ENCODE measurements at places on chromosomes 2 and 18. TPM values are rescaled to one million over a fixed set of nuclear protein-coding genes. Genes with fewer than 3 reads are reported as not detected.
A peak's percentile ranks its signal among the peaks of the same experiment; 100 is the strongest.

- H3K4me1 ChIP-seq, result no peaks in the 10 kb centered on the region
- no peak overlapping the region for H3K4me3 ChIP-seq
- no peak for DNase-seq
- H3K36me3 ChIP-seq, result no peaks in the 10 kb centered on the region
- H3K27me3 ChIP-seq, result no peaks in the 10 kb centered on the region
- no peak overlapping the region for H3K27ac ChIP-seq
These were observed 91.5 kb downstream of the CCBE1 start for GRCh38 chr18:59605633-59606192.

CENPA gene
- total RNA-seq, result 0.49 TPM

DNA sequence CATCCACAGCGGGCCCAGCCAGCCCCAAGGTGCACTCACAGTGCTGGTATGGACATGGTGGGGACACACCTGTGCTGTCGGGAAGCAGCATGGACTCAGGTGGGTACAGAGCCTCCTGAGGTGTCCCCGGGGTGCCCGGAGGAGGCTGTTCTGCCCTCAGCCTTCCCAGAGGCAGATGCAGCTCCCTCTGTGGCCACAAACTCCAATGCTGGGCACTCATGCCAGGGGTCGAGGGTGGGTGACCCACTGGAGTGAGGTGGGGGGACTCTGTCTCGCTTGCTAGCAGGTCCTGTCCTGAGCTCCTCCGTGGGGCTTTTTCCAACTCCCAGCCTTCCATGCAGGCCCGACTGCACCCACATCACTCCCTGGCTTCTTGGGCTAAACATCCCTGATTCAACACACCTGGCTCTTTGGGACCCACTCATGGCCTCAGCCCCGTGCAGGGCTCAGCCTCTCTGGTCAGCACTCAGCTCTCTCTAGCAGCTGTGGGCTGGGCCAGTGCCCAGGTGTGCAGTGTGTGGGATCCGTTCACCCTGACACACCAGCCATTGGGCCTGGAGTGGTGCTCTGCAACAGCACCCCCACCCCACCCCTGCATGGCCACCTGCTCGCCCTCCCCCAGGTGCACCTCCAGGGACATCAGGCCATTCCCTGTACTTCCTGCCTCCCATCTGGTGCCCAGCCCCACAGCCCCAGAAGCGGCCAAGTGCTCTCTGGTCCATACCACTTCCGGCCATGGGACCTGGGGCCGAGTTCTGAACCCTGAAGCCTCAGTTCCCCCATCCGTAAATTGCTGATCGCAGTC is 16.0 kb downstream of the RAMP1 start:
- H3K36me3 ChIP-seq, result no peaks in the 10 kb centered on the region
- no peaks in the 10 kb centered on the region for H3K27me3 ChIP-seq
- no peak for DNase-seq
- no peak overlapping the region for H3K27ac ChIP-seq
- H3K4me3 ChIP-seq, result no peak overlapping the region
- H3K4me1 ChIP-seq, result peaks cover 4% of the 10 kb centered on the region

CASP8 gene
- total RNA-seq, result 13.5 TPM

DNA sequence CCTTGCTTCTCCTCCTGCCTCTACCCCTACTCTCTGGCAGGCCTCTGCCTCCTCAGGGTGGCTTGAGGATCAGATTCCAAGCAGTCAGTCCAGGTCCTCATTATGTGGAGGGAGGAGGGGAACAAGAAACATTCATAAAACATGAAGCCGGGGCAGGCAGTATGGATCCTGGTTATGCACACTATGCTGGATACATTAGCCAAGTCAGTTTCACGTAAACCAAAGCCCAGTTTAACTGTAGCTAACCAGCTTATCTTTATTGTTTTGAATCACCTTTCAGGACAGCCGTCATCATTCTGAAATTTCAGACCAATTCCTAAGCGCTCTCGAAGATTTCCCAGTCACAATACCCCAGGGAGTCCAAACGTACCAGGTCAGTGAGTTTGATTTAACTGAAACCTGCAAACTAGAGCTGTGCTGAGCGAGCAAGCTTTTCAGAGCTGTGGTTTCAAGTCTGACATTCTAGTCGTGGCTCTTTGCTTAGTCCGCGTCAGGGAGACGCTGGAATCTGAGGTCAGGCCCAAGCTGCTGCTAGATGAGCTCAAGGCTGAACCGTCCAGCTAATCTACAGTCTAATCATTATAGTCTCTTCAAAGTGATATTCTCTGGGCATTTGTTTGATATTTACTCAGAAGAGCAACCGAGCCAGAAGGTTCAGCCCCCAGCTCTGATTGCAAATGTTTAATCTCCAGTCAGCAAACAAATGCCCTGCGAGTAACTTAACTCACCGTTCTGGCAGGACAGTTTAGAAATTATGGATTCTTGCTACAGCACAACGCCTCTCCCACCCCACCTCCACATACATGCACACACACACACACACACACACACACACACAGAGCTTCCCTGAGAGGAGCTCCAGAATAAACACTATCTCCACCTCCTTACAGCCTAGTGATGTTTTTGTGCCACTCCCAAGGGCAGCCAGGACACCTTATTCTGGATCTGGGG is 63.8 kb upstream of the BZW1 start:
- peaks cover 3% of the 10 kb centered on the region for H3K4me1 ChIP-seq
- H3K4me3 ChIP-seq, result no peak overlapping the region
- no peak overlapping the region for H3K27ac ChIP-seq
- DNase-seq, result no peak

- no peaks in the 10 kb centered on the region for H3K4me1 ChIP-seq
- H3K27me3 ChIP-seq, result peaks cover 10% of the 10 kb centered on the region
- no peak overlapping the region for H3K27ac ChIP-seq
- H3K4me3 ChIP-seq, result no peak overlapping the region
- no peak for DNase-seq
These were observed 781 bp upstream of the SOX11 start for GRCh38 chr2:5691221-5691984.

DNA sequence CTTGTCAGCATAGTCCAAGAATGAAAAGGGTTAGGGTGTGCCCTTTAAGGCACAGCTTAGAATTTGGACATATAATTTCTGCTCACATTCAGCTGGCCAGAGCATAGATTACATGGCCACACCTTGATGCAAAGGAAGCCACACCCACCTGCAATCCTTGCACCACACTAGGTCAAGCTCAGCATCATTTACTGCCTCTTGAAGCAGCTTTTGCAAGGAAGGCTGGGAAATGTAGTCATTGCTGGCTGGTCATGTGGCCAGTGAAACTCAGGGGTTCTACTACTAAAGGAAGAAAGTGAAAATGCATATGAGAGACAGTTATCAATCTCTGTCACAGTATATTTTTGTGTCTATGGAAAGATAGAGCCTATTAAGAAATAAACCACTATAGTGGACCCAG is 159.3 kb downstream of the GFPT1 start:
- no peak for DNase-seq
- H3K4me1 ChIP-seq, result peaks cover 6% of the 10 kb centered on the region
- H3K27me3 ChIP-seq, result no peaks in the 10 kb centered on the region
- no peaks in the 10 kb centered on the region for H3K36me3 ChIP-seq

GRCh38 chr2:138087751-138088593 is 123.7 kb downstream of the HNMT start:
- no peak overlapping the region for H3K27ac ChIP-seq
- no peaks in the 10 kb centered on the region for H3K4me1 ChIP-seq
- no peaks in the 10 kb centered on the region for H3K27me3 ChIP-seq
- no peaks in the 10 kb centered on the region for H3K36me3 ChIP-seq

OTOS gene
- not detected for total RNA-seq

CPO gene
- 0.16 TPM for total RNA-seq

CTAGE1 gene
- total RNA-seq, result not detected

- peak; percentile 40 for DNase-seq
- H3K27me3 ChIP-seq, result no peaks in the 10 kb centered on the region
- H3K36me3 ChIP-seq, result no peaks in the 10 kb centered on the region
- peaks cover 9% of the 10 kb centered on the region for H3K4me1 ChIP-seq
These were observed 3.1 kb downstream of the PAIP2B start for GRCh38 chr2:71223767-71224333.

GYPC gene
- 19.0 TPM for total RNA-seq

GRCh38 chr2:158618891-158619490 is 162.2 kb downstream of the PKP4 start:
- peaks cover 19% of the 10 kb centered on the region for H3K36me3 ChIP-seq
- no peaks in the 10 kb centered on the region for H3K27me3 ChIP-seq
- no peak for DNase-seq
- no peak overlapping the region for H3K27ac ChIP-seq
- no peak overlapping the region for H3K4me3 ChIP-seq

- no peak for DNase-seq
- no peak overlapping the region for H3K27ac ChIP-seq
- H3K4me3 ChIP-seq, result no peak overlapping the region
- H3K36me3 ChIP-seq, result no peaks in the 10 kb centered on the region
These were observed 23.2 kb downstream of the SPEG start for GRCh38 chr2:219457784-219458369.

DNA sequence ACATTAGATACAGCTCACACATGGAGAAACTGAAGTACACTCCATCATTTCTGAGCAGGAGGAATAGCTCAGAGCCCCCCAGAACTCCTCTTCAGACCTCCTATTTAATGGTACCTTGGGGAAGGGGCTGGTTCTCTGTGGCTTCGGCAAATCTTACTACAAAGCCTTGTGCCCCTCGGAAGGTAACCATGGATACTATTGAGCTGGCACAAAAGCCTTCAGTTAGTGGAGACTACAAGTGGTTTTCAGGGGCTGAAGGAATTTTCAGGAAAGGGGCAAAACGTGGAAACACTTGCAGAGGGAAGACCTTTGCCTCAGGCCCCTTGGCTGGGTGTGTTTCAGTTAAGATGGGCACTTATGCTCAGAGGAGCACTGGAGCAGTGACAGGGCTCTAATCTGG is 1.1 kb upstream of the FAM237A start:
- H3K36me3 ChIP-seq, result no peaks in the 10 kb centered on the region
- no peak overlapping the region for H3K27ac ChIP-seq
- H3K27me3 ChIP-seq, result no peaks in the 10 kb centered on the region

DNA sequence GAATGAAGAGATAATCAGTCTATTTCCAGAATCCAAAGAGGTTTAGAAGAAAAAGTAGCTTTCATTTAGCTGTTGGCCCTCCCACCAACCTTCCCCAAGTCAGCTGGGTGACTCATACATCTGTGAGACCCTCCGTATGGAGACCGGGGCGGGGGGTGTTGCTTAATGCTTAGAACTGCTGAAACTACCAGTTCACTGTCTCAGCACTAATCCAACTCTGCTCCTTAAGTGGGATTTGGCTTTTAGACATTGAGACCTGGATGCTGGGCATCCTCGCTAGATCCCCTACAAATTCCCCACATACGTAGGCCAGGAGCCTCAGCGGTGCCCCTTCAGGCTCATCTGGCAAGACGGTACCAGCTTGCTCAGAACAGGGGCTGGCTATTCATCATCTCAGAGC is at the start of gene SAG:
TSS of gene SAG (plus strand) at position 252 of the 400 bp plus-strand sequence. CDS start 1,374 bp downstream, outside the sequence.
- H3K27ac ChIP-seq, result no peak within 1 kb of the TSS
- H3K4me3 ChIP-seq, result no peak within 1 kb of the TSS
- no peaks in the 10 kb centered on the region for H3K36me3 ChIP-seq
- no peaks in the 10 kb centered on the region for H3K4me1 ChIP-seq
- no peak for DNase-seq
- H3K27me3 ChIP-seq, result no peaks in the 10 kb centered on the region

DNA sequence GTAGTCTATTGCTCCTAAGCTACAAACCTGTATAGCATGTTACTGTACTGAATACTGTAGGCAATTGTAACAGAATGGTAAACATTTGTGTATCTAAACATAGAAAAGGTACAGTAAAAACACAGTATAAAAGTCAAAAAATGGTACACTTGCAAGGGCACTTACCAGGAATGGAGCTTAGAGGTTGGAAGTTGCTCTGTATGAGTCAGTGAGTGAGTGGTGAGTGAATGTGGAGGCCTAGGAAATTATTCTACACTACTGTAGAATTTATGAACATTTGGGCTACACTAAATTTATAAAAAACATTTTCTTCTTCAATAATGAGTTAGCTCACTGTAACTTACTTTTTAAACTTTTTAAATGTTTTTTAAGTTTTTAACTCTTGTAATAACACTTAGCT is 19.0 kb downstream of the NABP1 start:
- H3K4me1 ChIP-seq, result no peaks in the 10 kb centered on the region
- no peaks in the 10 kb centered on the region for H3K36me3 ChIP-seq
- no peak for DNase-seq
- no peak overlapping the region for H3K27ac ChIP-seq
- H3K27me3 ChIP-seq, result no peaks in the 10 kb centered on the region

SCN7A gene
- 1.4 TPM for total RNA-seq

DNA sequence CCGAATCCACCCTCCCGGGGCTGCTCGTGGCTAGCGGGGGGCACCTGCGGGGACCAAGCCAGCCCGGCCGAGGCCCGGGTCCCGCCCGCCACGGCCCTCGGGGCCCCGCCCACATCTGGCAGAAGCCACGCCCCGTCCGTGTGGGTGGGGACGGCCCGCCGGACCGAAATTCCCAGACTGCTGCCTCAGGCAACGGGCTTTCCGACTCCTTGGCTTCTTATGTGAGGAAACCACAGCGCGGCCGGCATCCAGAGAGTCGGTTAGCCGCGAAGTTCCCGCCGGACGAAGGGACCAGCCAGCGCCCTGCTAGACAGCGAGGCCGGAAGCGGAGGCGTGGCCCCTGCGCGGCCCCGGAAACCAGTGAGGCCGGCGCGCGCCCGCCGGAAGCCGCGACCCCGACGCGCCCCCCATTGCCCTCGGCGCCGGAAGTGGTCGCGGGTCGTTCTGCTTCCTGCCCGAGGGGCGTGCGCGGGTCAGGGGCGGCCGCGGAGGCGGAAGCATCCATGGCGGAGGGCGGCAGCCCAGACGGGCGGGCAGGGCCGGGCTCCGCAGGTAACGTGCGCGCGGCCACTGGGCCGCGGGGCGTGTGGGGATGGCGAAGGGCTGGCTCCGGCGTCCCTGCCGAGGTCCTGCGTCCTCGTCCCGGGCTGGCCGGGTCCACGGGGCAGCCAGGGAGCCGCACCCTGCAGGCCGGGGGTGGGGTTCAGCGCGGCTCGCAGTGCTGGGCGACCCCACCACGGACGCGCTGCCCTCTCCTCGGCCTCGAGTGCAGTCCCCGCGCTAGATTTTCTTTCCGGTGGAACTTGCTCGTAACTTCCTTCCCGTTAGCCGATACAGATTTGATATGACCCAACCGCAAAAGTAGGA is at the start of gene ASB1:
TSS of gene ASB1 (plus strand) at position 360 of the 867 bp plus-strand sequence. CDS start at position 504, 144 bp downstream.
- DNase-seq, result peak; percentile 52
- no peaks in the 10 kb centered on the region for H3K36me3 ChIP-seq
- peaks cover 16% of the 10 kb centered on the region for H3K4me1 ChIP-seq
- H3K27ac ChIP-seq, result peak within 1 kb of the TSS; percentile 82
- no peaks in the 10 kb centered on the region for H3K27me3 ChIP-seq

- peak; percentile 48 for DNase-seq
- H3K27ac ChIP-seq, result no peak overlapping the region
- no peak overlapping the region for H3K4me3 ChIP-seq
These were observed 22.5 kb downstream of the PASK start for GRCh38 chr2:241126771-241127202.

FSIP2 gene
- 1.3 TPM for total RNA-seq
